T-helper 2 cell (primary cell): ENCODE measurements at places on chromosomes 2 and 18.
A peak's percentile ranks its signal among the peaks of the same experiment; 100 is the strongest.

DNA sequence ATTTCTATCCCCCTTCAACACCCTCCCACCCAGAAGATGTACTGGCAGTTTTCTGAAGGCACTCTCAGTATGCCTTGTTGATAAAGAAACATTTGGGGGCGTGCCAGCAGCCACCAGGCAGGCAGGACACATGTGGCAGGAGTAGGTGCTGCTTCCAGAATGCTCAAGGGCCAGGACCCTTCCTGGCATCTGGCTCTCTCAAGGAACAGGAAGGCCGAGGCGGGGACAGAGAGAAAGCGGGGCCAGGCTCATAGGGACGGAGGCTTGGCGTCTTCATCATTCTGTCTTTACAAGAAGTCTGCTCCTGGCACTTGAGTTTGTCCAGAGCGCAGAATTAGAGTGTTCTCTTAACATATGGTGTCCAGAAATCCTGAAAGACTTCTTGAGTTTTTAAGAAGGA, 121.6 kb downstream of the FAM210A start:
- DNase-seq, result no peak

- DNase-seq, result no peak
These were observed 1.7 kb upstream of the LPIN2 start for GRCh38 chr18:3014503-3015203.

- no peak for DNase-seq
These were observed 39.6 kb upstream of the STAT4 start for GRCh38 chr2:191190435-191190834.

DNA sequence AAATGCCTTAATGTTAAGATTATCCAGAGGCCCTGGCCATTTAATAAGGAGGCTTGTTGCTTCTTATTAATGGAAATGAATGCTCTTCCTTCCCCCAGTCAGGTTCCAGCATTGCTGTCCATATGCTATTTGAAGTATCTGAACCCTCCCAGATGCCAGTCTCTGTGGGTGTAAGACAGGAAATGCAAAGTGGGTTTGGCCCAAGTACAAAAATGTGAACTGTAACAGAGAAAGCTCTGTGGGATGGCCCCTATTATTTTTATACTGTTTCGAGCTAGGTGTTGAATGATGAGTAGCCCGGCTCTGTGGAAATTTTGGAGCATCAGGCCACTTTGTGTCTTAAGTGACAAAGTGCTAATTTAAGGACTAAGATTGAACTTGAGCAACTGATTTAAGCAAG, 141.0 kb downstream of the UXS1 start:
- peak; percentile 20 for DNase-seq

DNA sequence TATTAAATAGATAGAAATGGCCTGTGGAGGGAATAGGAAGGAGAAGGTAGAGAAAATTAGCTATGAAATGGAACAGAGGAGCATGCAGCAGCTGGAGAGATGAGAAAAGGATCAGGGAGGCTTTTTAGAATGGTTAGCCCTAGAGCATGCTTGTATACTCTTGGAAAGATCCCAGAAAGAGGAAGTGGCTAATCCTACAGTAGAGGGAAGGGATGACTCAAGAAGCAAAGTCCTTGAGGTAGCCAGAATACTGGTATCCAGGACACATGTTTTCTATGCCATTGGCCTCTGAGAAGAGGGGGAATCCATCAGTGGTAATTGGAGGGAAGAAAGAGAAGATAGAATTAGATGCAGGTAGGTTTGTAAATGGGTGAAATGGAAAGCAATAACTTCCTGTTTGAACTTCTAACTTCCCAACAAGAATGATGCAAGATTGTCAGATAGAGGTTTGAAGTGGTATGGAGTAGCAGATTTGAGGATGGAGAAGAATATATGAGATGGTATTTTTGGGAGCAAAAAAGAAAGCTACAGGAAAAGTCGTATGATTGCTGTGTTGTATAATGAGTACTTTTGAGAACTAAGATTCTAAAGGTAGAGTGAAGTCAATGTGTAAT, 17.1 kb upstream of the OSBPL6 start:
- no peak for DNase-seq

DNA sequence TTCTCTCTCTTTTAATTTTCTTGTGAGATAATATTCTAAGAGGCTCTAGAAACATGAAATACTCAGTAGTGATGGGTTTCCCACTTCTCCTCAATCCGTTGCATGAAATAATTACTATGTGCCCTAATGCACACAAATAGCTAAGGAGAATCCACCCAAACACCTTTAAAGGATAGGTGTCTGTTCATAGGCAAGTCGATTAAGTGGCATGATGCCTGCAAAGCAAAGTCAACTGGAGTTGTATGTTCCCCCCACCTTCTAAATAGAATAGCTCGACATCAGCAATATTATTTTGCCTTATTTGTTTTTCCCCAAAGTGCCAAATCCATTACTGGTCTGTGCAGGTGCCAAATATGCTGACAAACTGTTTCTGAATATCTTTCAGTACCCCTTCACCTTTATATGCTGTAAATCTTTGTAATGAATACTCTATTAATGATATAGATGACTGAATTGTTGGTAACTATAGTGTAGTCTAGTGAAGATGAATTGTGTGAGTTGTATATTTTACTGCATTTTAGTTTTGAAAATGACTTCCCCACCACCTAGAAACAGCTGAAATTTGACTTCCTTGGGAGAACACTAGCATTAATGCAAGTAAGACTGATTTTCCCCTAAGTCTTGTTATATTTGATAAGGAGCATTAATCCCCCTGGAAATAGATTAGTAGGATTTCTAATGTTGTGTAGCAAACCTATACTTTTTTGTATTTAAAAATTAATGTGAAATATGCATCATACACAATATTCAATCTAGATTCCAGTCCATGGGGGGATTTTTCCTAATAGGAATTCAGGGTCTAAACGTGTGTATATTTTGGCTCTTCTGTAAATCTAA, 9.0 kb downstream of the TBR1 start:
- no peak for DNase-seq

- DNase-seq, result no peak
These were observed 124.3 kb upstream of the CYP26B1 start for GRCh38 chr2:72271766-72272641.

DNA sequence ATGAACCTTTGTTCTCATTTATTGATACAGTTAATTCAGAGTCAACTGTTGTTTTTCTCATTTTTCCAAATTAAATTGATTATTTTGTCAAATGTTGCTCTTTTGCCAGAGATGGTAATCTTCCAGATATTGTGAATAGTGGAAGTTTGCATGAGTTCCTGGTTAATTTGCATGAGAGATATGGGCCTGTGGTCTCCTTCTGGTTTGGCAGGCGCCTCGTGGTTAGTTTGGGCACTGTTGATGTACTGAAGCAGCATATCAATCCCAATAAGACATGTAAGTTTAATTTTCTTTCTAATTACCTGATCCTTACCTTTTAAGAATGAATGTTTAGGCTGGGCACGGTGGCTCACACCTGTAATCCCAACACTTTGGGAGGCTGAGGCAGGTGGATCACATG, 7.8 kb downstream of the CYP20A1 start:
- no peak for DNase-seq

- no peak for DNase-seq
These were observed 40.0 kb upstream of the GPC1 start for GRCh38 chr2:240395448-240395847.

- no peak for DNase-seq
These were observed 419.3 kb downstream of the ZNF516 start for GRCh38 chr18:76075777-76076176.

DNA sequence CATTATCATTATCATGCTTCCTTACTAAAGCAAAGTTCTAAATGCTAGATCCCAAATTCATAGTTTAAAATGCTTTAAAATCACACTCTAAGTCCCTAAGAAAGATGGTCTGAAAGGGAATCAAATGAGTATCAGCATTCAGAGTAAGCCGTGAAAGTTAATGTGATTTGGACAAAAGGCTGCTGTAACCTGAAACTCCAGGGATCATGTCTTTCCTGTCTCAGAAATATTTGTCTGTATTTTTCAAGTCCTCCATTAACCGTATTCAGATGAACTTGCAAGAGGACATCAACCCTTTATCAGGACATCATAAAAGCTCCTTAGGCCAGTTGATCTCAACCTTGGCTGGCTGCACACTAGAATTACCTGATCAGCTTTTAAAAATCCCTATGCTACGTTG, 324.3 kb upstream of the PKDCC start:
- no peak for DNase-seq
